Trophoblast cell (in vitro differentiated cells and primary cell): ENCODE measurements at places on chromosomes 13 and 19.

- DNase-seq: no peak
Measured at GRCh38 chr13:95411428-95412040, 110.3 kb upstream of the ABCC4 start.

DNA sequence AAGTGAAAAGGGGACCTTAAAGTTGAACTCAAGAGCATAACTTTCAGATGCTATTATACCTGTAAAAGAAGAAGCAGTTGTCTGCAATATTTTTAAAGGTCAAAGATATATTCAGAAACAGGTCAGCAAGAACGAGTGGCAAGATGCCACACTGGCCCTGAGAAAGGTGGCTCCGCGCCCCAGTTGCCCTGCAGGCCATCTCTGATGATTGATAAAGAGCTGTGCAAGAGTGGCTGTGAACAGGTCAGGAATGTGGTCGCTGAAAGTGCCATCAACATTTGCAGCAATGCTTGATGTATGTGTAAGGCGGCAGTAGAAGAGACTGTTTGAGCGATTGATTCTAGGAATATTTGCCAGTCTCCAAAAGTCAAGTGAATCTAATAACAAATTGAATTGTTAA is 664.2 kb upstream of the SLC10A2 start:
- DNase-seq: no peak

GRCh38 chr13:72186730-72187422 is 319.9 kb upstream of the DACH1 start:
- peak; percentile 23 for DNase-seq

GRCh38 chr19:10762656-10763055 is 44.8 kb downstream of the DNM2 start:
- DNase-seq: peak; percentile 49

DNA sequence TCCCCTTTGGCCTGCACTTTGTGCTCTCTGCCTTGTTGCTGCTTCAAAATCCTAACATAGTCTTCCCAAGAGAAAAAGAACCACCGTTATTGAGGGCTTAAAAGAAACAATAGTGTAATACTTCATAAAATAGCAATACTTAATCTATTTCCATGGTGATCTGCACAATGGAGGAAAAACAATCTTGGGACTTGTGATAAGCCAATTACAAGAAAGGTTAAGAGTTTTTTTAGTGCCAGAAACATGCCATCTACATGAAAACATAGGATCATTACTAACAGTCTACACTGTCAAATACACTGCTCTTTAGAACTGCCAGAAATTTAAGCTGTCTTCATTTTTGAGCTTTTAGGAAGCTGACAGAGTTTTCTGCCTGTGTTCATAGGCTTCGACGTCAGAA is 54.1 kb upstream of the MAB21L1 start:
- DNase-seq: no peak

DNA sequence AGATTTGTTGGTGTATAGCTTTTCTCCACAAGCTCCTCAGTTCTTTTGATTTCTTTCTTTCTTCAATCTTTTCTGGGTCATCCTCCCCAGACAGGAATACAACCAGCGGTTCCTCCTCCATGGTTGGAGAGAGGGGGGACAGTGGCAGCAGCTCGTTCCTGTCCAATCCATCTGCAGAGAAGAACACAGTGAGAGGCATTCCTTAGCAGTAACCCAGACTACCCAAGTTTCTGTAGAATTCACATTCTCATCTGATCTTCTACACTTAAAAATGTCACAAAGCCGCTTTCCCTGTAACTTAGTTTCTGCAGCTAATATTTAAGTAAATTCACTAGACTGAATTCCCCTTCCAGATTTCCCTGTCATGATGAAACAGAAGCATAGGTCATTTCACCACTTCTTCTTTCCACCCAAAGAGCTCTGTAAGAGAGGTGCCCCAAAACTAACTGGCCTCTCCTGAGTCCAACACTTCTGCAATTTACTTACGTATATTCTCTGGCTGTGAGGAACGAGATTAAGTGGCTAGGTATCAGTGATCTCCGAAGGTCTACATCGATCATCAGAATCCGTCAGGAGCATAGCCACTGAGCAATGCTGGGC is 171.9 kb downstream of the TBC1D4 start:
- DNase-seq: no peak

DNA sequence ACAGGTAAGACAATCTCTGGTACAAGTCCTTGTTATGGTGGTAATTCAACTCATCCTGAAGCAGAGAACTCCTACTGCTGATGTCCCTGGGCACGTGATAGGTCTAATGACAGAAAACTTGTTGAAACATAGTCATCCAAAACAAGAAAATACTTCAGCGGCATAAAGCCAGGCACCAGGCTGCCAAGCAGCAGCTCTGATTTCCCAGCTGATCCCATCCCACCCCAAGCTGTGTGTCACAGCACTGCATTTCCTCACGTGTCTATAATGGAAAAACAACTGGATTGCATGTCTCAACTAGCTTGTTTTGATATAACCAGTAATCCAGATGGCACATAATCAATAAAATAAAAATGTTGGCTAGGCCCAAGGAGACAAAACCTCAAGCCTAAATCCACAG is 64.8 kb downstream of the MIPEP start:
- peak; percentile 64 for DNase-seq

DNA sequence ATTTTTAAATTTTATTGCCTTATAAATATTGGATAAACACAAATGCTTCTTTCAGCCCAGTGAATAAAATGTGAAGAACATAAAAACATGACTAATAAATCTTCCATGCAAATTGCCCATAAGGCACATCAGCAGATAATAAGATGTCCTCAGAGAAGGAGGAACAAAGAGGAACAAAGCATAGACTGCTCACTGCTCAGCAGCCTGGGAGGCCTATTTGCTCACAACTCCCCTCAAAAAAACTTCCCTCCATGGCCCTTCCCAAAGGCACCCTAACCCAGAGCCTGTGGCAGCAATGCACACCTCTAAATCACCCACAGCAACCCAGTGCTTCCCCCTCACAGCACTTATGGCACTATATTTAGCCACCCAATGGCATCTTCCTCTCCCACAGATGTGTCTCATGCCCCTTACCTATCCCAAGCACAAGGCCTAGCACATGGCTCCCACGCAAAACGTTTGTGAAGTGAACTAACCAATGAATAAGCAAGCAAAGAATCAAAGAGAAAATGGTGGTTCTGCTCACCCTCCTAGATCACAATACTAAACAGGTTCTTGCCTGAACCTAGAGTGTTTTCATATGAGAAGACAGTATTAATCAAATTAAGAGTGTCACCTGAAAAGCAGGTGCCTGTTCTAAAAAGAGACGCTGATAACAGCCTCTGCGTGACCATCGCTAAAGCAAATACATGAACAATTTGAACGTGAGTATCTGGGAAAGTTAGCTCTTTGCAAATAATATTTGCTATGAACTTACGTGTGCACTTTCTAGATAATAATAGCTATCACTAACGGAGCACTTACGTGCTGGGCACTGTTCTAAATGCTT is 96.9 kb downstream of the TBC1D4 start:
- DNase-seq: no peak

GRCh38 chr19:12791345-12792050 is at the start of gene JUNB:
JUNB (plus strand) TSS chr19:12791486; CDS start chr19:12791772, 286 bp downstream.
- peak; percentile 94 for DNase-seq

DNA sequence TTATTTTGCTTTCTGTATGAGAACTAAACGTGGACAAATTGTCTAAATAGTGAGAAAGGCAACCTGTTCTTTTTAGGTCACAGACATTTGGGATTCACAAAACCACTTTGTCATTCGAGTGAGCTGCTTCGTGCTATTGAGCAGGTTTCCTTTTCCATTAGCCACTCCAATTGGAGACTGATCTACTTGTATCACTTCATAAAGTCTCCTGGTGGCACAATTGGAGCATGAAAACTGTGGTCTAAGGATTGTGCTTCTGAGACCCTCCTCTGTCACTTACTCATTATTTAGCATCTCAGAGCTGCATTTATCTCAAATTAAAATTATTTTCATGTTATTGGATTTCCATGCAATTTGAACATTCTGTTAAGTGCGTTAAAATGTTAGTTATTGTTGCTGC is 397.7 kb downstream of the TDRD3 start:
- no peak for DNase-seq

- no peak for DNase-seq
Measured at GRCh38 chr19:6970443-6970842, 50.8 kb downstream of the MBD3L2B start.

- DNase-seq: no peak
Measured at GRCh38 chr13:95452375-95452774, 100.1 kb upstream of the CLDN10 start.

DNA sequence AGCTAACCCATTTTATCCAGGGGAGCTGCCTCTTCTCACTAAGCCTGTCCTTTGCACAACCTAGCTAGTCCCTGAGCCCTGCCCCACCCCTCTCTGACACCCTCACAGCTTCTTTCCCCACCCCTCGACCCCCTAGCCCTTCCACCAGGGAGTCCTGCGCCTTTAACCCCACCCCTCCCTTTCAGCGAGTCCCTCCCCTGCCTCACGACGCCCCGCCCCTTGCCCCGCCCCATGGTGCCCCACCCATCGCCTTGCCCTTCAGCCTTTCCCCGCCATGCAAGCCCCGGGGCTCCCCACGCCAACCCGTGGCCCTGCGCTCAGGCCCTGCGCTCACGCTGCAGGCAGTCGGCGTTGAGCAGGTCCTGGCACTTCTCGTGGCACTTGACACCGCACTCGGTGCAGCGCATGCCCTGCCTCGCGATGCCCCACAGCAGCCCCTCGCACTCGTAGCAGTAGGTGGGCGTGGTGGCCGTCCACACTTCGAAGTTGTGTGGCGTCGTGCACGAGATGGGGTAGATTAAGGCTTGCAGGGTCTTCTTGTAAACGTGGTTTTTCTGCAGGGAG is 40.0 kb downstream of the UNC13A start:
- DNase-seq: no peak

DNA sequence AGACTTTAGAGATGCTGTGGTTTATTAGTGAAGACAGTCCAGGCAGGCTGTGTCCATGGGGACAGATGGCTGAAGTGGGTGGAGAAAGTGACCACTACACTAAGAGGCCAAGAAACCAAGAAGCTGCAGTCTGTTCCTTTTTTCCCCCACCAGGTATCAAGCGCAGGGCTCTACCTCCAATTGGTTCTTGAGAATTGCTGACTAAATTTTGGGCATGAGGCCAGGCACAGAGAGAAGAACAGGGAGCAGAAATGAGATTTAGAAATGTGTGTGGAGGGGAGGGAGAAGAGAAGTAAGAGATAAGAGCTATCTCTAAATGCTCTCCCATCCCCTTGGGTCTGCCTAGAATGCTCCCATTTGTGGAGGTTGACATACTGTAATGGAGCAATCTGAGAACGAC is 12.3 kb upstream of the CYSLTR2 start:
- DNase-seq: no peak

DNA sequence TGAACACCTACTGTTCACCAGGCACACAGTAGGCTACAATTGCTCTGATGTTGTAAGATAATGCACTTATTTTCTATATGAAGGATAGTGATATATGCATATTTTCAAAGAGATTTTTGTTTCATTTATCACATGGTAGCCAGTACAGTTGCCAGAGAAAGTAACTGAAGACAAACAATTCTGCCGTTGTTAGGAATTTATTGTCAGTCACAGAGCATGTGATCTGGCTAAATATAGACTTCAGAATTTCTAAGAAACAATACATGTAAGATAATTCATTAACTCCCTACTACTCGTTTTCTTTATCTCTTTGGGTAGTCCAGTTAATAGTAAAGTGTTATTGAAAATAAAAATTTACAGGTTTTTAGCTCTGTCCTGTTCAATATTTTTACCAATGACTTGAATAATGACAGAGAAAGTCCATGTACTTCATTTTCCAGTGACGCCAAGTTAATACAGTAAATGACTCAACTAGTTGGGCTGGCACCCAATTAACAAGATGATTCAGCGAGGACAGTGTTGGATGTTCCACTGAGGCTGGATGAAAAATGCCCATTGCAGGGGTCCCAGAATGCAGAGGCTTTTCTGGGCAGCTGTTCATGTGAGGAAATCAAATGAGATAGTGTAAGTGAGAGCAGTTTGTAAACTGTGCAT is 35.6 kb downstream of the GJA3 start:
- DNase-seq: no peak

GRCh38 chr19:2962018-2962670 is 15.2 kb upstream of the TLE6 start:
- DNase-seq: peak; percentile 97

- no peak for DNase-seq
Measured at GRCh38 chr13:64158908-64159307, 2743.3 kb upstream of the PCDH20 start.

DNA sequence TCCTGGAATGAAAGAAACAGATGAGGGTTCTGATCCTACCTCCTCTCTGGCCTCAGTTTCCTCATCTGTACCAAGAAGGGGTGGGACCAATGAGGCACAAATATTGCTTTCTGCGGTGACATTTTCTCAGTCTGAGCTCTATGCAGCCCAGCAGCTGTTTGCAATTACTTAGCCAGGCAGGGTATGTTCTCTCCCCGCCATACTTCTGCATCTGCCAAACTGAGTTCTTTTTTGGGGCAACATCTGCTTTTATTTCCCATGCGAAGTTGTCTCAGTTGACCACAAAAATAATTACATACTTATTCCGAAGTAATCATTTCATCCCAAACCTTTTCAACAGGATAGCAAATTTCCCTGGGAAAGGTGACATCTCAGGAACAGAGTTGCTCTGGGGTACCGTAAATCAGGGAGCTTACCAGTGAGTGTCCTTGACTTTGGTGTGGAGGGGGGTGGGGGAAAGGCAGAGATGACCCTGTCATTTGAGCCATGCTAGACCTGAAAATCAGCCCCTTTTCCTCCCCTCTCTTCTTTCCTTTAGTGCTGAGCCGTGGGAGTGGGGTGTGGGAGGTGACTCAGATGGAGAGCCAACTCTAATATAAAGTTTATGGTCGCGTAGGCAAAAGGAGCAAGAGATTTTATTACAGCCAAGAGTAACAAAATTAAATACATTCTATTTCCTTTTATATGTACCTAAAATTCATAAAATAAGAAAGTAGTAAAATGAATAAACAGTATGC is 165.7 kb upstream of the KL start:
- no peak for DNase-seq

DNA sequence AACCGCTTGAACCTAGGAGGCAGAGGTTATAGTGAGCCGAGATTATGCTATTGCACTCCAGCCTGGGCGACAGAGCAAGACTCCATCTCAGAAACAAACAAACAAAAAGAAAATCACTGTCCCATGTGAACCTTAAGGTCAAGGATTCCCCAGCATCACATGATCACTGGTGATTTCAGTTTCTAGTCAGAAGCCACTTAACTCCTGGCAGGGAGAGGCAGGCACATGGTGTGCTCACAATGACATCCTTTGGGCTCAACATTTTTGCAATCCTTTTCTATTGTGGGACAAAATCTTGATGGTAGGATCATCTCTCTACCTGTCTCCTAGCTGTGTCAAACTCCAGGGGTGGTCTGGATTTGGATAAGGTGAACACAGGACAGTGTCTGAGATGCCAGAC is 12.1 kb downstream of the AKAP8 start:
- no peak for DNase-seq

GRCh38 chr19:55931936-55932386 is at the start of gene NLRP13:
NLRP13 (minus strand) TSS chr19:55932336; CDS start chr19:55932311, 25 bp downstream.
- no peak for DNase-seq
